ENCODE measurements at places on chromosomes 4 and X.
A peak's percentile ranks its signal among the peaks of the same experiment; 100 is the strongest.

- no peak for DNase-seq
Observed at GRCh38 chr4:67126570-67126969, 418.7 kb downstream of the CENPC start.

DNA sequence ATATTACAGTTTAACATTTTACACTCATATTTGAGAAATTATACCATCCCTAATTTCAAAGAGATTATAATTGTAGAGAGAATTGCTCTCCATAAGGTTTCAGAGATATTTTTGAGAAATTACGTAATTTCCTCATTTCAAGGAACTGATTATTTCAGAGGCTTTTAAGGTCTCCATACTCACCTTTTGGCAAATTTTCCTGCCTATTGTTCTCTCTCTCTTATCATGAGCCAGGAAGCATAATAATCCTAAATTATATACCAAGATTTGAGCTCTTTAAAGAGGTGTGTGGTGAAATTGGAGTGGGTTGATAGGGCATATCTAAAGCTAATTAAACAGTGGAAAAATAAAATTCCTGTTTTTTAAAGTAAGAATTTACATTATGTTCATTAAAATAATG, 248.9 kb upstream of the FTHL17 start:
- no peak for DNase-seq

DNA sequence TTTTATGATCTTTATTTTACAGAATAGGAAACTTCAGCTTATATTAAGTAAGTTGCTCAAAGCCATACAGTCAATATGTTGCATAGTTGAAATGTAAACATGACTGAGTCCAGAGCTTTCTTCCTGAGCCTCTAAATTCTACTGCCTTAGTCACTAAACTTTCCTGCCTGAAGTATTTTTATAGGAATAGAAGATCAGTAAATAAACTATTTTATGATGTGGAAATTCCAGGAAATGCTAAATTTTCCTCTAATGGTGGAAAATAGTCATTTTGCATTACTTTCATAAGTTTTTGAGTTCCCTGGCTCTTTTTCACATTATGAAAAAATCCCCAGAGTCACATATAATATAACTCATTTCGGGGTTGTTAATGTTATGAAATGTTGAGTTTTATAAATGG, 182.8 kb downstream of the BANK1 start:
- DNase-seq: no peak

GRCh38 chrX:2370456-2370855, 130.3 kb downstream of the DHRSX start:
- DNase-seq: no peak

- no peak for DNase-seq
Observed at GRCh38 chrX:482192-482701, 95.5 kb upstream of the PPP2R3B start.

DNA sequence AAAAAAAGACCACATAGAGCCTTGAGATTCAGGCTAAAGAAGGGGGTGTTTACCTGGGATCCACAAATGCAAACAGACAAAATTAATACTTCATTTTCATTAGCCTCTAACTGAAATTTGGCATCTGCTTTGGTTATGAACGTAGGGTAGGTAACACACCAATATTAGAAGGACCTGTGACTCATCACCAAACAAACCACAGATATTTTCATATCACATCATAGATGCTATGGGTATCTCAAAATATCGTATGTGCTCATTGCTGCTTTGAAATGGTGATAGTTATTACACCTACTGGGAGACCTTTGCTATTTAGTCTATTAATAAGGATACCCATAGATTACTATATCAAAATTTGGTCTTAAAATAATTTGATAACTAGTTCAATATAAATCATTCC, 180.6 kb upstream of the MAP3K15 start:
- DNase-seq: no peak

DNA sequence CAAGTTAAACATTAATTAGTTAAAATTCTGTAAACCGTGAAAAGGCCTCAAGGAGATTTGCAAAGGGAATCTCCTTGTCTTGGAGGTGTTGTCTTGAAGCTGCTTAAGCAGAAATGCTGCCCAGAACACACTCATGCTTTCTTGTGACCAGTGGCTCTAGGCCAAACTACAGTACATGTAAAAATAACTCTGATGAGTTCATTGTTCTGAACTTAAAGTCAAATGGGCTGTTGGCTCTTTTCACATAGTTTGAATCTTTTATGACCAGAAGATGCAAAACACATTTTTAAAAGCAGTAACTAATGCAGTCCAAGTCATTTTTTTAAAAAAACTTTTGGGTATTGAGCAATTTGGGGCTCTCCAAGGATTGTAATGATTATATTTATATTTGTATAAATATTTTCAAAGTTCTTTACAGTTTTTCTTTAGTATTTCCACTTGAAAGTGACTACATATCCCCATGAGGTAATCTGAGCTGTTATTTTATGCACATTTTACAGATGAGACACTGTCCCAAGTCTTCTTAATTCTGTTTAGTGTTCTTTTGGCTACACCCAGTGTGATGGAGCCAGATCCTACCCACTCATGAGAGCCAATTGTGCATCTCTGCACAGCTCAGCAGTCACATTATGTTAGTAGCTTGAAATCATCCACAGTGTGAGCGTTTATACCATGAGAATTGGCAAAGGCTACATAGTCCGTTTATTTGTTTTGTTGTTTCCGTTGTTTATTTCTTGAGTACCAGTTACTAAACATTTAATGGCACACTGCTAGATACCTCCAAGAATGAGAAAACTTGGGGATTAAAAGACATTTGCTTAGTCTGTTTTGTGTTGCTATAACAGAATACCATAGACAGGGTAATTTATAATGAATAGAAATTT, 112.8 kb upstream of the ATXN3L start:
- peak; percentile 26 for DNase-seq

- no peak for DNase-seq
Observed at GRCh38 chrX:134020910-134021309, 35.5 kb upstream of the GPC3 start.

DNA sequence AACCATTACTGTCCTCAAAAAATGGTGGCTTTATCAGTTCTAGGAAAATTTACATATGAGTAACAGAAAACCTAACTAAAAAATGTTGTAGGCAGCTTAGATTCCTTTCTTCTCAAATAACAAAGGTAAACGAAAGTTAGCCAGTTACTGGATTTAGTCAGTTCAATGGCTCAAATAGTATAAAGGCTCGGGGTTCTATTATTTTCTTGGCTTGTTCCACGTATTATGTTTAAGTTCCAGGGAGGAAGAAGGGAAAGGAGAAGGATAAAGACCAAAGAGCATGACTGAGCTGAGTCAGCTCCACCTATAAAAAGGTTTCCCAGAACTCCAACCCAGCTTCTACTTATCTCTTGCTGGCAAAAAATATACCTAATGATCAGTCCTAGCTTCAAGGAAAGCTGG, 41.0 kb upstream of the MAB21L2 start:
- no peak for DNase-seq

DNA sequence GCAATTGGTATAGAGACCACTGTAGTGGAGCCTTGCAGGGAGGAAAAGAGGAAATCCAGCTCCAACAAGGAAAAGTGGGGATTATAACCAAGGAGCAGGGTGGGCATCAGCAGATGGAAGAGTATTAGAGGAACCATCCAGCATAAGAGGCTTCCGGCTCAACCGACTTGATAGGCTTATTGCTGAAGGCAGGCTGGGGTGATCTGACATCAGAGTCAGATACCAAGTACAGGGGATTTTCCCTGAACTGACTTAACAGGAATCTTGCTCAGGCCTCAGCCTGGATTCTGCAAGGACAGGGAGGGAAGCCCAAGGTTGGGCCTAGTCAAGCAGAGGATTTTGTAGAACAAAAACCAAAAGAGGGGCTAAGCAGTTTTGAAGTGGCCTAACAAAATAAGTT, 129.6 kb downstream of the DCLK2 start:
- DNase-seq: no peak

- no peak for DNase-seq
Observed at GRCh38 chr4:73891739-73892405, 22.7 kb downstream of the CXCL1 start.

GRCh38 chrX:105480646-105481310, 260.3 kb upstream of the TEX13A start:
- no peak for DNase-seq

DNA sequence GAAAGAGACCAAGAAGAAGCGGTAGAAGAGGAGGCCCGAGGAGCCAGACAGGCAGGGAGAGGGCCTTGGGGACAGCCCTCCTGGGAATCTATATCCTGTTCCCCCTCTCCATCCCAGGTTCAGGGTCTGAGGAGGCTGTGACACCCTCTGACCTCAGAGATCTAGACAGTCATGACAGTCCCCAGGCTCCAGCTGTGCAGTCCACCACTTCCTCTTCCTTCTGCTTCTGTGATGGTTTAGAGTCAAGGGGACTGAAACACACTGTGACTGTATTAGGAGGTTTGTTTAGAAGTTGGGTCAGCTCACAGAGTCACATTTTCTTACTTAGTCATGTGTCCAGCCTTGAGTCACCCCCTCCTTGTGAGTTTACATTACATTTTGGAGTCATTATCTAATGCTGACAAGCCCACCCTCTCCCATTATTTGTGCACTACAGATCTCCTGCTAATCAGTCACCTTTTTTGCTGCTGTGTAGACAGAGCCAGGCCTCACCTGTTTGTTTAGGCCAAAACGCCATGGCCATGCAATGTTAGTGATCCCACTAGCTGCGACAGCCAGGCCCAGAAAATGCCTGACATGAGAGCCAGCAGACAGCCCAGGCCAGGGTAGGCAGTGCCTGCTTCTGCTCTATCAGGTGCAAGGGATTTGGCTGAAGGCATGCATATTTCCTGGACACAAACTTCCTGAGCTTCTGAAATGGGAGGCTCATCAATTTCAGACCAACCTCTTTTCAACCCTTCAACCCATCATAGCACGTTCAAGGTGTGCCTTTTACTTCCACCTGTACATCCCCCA, 26.0 kb downstream of the MANBA start:
- no peak for DNase-seq

GRCh38 chrX:80984118-80984517, 174.4 kb upstream of the BRWD3 start:
- no peak for DNase-seq

DNA sequence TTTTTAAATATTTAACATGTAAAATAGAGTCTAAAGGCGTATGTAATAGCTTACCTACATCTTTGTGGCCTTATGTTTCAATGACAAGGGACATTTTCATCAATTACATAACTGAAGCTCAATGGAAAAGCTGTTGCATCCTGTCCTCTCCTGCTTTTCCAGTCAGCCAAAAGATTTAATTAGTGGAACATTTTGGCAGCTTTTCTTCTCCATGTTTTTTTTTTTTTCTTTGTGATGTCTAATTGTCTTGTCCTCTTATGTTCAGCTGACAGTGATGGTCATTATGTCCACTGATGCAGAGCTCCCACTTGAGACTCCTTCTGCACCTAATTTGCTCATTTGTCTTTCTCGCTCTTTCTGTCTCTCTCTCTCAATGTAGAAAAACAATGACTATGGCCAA, 422.2 kb downstream of the GABRG1 start:
- no peak for DNase-seq

DNA sequence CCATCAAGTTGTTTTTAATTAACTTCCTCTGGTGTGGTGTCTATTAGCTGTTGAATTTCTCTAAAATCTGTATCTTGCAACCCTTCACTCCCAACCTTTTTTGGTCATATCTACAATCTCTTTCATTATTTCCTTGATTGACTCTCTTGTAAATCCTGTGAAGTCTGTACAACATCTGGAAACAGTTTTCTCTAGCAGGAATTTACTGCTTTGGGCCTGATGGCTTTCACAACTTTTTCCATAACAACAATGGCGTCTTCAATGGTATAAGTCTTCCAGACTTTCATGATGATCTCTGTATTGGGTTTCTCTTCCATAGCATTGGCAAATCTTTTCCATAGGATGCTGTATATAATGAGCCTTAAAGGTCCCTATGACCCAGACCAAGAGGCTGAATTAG, 49.0 kb downstream of the TBC1D19 start:
- no peak for DNase-seq

- no peak for DNase-seq
Observed at GRCh38 chr4:26388671-26389070, 67.9 kb downstream of the RBPJ start.

DNA sequence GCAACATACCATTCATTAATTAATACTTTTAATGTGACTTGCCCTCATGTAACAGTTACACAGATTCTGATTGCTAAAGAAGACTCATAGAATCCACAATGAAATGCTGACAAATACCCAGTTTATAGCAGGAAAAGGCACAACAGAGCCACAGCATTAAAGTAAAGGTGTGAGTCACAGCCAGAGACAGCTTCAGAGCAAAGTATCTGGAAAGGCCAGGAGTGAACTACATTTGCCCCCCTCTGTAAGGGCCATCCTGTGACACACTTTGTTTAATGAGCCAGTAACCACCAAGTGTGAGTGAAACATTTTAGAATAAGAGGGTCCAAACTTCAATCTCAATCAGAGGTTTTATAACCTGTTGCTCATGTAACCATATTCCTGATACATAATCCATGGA, 133.8 kb upstream of the TACR3 start:
- DNase-seq: no peak

DNA sequence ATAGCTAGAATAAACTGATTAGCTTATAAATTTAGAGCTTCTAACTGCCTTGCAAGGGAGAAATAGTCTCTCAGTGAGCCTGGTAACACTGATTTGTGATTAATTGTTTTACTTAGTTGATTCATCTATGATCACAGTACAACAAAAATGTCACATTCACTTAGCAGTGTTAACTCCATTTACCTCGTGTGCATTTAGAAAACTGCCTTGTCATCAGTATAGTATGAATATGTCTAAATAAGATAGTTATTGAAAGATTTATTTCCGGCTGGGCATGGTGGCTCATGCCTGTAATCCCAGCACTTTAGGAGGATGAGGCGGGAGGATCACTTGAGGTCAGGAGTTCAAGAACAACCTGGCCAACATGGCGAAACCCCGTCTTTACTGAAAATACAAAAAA, 39.3 kb downstream of the FAM199X start:
- DNase-seq: no peak

DNA sequence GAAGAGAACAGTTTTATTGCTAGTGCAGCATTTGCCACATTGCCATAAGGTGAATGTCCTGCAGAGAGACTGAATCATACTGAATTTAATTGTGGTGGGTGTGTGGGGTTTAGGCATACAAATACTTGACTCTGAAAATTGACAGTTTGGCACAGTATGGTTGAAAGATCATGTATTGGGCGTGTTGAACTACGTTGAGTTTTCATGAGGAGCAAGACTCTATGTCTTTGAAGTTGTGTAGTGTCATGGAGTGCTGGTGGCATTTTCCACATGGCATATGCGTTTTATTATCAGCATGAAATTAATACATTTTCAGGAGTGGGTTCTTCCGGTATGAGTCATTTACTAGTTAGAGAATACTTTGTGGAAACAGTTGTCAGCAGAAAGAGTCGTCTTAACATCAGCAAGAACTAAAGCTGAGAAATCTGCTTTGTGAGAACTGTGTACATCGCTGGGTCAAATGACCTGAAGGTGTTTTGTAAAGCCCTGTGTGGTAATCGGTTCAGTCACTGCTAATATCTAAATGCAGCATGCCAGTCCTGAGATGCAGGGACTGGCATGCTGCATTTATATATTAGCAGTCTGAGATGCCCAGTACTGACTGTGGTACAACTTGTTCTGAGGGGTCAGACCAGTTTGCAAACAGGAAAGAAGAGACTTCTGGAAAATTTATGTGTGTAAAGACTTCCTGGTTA, 50.3 kb downstream of the ARHGAP10 start:
- DNase-seq: no peak
